Right lung (tissue), 10 donors: ENCODE measurements at places on chromosomes 7 and 10.

GRCh38 chr10:120980279-120981255, 129.4 kb downstream of the WDR11 start:
- no peak for DNase-seq

GRCh38 chr10:128150045-128150493, 23.8 kb upstream of the MKI67 start:
- DNase-seq: peak; percentile 68

DNA sequence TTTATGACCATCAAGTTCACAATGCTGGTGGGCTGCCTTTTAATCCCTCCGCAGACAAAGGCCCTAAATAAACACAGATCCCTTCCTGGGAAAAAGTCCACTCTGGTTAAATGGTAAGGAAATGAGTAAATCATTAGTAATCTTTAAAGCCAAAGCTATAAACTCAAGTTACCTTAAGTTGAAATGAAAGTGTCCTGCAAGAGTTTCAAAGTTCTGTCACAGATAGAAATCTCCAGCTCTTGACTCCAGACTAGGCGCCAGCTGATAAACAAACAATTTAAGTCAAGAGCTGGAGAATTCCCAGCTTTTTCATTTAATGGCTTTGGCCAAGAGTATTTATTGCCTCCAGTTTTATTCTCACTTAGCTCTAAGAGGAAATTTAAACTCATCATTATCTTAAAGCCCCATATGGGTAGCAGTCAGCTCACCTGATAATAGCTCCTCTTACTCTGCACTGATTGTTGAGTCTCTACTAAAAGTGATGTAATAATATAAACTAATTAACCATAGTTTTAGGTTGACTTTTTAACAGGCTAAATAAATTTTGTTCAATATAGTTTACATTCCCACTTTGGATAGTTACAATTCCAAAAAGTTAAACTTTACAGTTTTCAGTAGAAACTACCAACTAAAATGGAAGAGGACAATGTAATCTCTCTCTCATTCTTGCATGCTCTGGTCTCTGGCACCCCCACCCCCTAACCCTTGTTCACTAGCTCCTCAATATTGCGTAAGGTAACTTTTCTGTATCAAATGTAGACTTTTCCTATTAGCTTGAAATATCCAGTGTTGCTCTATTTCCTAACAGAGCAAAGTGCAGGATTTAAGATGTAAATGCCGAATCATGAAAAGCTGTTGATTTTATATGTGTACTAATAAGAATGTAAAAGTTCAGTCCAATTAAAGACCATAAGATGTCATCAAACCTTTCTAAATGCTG, 56.1 kb downstream of the HIBADH start:
- peak; percentile 19 for DNase-seq

- no peak for DNase-seq
Measured at GRCh38 chr7:78563191-78563590, 764.6 kb downstream of the PHTF2 start.

DNA sequence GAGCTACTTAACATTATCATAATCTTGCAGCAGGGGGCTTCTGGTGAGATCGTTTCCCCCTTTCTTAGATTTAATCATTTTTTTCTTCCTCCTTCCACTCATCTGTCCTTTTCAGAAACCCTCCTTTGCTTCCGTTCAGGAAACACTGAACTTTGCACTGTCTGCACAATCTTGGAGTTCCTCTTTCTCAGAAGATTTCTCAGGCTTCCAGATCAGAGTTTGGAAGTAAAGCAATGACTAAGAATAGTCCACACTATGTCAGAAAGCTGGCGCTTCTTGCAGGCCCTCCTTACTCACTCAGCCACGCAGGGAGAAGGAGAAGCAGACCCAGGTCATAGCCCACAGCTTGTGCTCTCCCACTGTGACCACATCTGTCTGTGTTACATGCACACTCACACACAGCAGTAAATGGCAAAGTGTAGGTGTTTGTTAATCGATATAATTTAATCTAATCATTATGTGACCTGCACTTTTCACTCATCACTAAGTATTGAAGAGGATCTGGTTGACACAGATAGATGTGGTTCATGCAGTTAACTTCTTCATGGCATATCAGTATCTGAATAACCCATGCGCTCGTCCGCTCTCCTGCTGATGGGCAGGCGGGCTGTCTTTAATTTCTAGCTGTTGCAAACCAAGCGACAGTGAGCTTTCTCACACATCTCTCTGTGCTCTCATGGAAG, 30.2 kb downstream of the ALOX5 start:
- no peak for DNase-seq

GRCh38 chr7:27160546-27161213, 4.2 kb upstream of the HOXA7 start:
- DNase-seq: peak; percentile 88

- DNase-seq: no peak
Measured at GRCh38 chr7:126842451-126842850, 410.3 kb downstream of the GRM8 start.

DNA sequence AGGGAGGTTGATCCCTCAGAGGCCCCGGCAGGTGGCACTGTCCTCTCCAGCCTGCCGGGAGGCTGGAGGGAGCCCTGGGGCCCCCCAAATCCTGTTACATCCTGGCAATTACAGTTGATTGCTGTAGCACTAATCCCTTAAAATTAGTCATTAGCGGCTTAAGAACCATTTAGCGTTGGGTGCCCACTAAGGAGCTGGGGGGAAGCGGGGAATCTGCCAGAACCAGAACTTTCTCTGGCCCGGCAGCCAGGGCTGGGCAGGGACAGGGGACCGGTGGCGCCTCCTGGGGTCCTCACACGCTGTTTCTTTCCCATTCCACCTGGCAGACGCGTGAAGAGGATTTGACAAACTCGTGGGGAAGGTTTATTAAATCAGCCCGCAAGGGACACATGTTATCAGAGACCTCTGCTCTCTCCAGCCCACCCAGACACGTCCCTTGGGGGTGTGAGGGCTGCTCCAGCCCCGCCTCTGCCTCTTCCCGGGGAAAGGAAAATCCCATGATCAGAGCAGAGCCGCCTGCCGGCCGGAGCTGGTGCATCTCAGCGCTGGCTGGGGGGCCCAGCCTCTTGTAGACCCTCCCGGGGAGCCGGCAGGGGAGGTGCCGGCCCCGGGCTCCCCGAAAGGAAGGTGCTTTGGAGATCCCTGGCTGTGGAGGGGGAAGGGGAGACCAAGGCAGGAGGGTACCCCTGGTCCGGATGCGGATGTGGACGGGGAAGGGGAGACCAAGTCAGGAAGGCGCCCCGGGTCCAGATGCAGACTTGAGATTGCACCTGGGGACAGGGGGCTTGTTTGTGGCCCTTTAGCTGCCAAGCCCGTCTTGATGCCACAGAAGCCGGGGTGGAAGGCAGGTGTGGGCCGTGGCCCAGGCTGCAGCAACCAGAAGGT, 142.7 kb downstream of the ELFN1 start:
- no peak for DNase-seq

GRCh38 chr7:80413383-80413945, 98.4 kb downstream of the GNAT3 start:
- DNase-seq: no peak

- DNase-seq: no peak
Measured at GRCh38 chr10:4677296-4678021, 148.5 kb upstream of the AKR1E2 start.

- no peak for DNase-seq
Measured at GRCh38 chr7:55534916-55535590, 37.2 kb downstream of the VOPP1 start.

DNA sequence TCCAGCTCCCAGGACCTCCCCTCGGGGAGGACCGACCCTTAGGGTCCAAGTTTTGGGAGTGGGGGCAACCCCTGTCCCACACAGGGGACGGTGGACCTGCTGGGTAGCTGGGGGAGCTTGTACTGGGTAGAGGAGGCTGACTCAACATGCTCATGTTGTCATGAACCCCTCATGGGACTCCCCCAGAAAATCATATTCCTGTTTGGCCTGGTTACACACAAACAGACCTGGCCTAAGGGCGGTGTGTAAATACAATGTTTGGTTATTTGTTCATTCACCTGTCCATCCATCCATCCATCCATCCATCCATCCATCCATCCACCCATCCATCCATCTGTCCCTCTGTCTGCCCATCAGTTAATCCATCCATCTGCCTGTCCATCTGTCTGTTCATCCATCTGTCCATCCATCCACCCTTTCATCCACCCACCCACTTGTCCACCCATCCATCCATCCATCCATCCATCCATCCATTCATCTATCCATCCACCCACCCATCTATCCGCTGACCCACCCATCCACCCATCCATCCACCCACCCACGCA, 92.9 kb downstream of the DNAJB6 start:
- no peak for DNase-seq

GRCh38 chr10:98028168-98028770, 2.2 kb downstream of the CRTAC1 start:
- no peak for DNase-seq

- no peak for DNase-seq
Measured at GRCh38 chr10:17787087-17787961, 21.8 kb upstream of the MRC1 start.

GRCh38 chr10:26485150-26485941, 47.2 kb downstream of the APBB1IP start:
- peak; percentile 49 for DNase-seq

- DNase-seq: no peak
Measured at GRCh38 chr10:88309365-88309764, 273.8 kb downstream of the RNLS start.

DNA sequence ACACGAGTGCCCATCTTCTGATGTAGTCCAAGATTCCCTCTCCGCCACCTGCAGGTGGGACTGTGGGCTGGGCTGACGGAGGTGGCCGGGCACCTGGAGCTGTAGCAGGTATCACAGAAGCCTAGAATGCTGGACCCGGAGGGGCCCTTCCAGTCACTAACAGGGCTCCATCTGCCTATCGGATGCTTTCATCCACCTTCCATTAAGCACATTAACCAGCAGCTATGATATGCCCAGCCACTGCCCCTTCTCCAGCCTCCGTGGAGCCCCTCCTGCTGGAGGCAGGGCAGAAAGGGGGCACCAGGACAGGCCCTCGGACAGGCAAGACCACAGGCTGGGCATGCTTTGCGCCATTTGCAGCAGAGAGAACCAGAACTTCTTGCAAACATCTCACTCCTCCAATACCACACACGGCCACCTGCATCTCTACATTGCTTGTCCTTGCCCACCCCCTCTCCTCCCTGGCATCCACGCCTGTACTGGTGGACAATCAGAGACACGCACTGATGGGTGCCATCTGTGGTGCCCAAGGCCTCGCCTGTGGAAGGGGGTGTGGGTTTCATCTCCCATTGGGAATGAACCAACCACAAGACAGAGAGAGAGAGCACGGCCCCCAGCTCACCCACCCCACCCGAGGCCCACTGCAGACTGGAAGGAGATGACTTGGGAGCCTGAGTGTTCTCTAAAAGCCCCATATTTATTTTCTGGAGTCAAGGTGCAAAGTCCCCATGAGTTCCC, 16.8 kb downstream of the PRKAG2 start:
- no peak for DNase-seq

GRCh38 chr7:27700501-27700900, 37.8 kb upstream of the HIBADH start:
- DNase-seq: no peak

DNA sequence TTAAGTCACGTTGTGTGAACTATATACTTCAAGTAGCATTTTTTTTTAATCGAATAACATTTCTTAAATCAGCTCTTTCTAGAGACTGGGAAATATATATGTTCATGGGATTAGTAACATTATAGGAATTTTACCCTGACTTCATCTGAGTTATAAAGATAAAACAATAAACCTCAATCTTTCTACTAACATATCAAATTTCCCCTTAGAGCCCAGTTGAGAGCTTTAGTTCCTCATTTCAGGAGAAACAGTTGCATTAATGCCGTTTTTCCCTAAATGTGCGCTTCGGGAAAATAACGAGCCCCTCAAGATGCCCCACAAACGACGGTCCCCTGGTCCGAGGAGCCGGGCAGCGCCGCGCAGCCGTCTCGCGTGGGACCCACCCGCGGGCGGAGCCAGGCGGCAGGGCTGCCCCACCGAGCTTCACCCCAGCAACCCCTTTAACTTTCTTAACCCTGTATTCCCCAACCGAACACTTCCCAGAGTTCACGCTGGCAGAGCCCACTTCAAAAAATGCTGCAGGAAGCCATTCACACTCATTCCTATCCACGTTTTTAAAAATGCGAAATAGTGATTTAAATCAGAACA, 152.5 kb upstream of the YAE1 start:
- peak; percentile 17 for DNase-seq

- no peak for DNase-seq
Measured at GRCh38 chr7:116097365-116098009, 66.9 kb upstream of the TFEC start.

GRCh38 chr10:121465215-121465614, 133.0 kb downstream of the FGFR2 start:
- no peak for DNase-seq

- no peak for DNase-seq
Measured at GRCh38 chr7:114432703-114433102, 18.1 kb downstream of the FOXP2 start.

- no peak for DNase-seq
Measured at GRCh38 chr7:155979994-155980393, 167.7 kb upstream of the SHH start.

DNA sequence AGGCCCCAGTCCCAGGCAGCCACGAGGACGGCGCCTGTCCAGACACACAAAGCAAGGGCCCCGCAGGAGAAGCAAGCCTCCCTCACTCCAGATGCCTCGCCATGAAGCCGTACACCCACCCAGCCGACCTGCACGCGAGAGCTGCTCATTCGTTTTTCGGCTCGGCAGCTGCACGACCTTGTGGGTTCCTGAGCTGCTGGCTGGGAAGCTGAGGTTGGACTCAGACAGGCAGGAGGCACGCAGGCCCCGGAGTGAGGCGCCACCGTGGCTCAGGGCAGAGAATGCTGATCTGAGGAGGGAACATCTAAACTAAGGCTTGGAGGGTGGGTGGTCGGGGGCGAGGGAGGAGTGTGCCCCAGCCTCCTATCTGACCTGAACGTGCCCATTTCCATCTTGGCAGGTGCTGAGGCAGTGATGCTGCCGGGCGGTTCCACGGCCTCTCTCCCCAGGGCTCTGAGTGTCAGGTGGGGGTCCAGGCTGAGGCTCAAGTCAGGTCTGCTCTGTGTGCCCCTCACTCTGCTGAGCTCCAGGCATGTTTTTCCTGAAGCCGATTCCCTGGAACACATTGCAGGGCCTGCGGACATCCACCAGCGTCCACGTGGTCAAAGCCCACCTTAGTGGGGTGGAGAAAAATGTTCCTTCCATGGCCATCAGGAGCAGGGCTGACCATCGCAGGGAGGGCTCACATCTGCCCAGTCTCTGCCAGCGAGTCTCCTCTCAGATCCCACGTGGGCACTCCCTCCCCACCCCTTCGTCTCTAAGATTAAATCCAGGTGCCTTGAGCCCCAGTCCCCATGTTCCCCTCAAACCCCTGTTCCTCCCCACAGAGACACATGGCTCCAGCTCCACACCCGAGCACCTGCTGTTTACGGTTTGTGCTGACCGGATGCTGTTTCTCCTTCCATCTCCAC, 28.1 kb upstream of the FAM20C start:
- DNase-seq: no peak

DNA sequence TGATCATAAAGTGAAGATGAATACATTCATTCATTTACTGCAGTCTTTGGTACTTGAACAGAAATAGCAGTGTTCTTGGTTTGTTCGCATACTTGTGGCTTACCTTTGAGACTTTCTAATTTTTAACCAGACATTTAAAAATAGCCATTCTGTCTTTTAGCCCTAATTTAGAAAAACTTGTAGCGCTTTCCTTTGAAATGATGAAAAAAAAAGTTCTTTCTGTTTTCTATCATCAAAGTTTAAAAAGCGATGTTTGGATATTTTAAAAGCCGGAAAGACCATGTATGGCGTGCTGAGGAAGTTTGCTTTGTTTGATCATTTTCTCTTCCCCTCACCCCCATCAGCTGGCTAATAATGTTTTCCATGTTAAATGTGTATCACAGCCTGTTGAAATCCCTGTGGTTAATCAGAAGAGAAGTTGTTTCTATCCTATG, 116.3 kb downstream of the CUX1 start:
- DNase-seq: no peak
